ENCODE measurements at places on chromosomes 4 and X. TPM values are rescaled to one million over a fixed set of nuclear protein-coding genes. Genes with fewer than 3 reads are reported as not detected.

- DNase-seq, result no peak
- H3K27me3 ChIP-seq, result peaks cover 23% of the 10 kb centered on the region
- no peak overlapping the region for H3K4me3 ChIP-seq
These were observed 10.9 kb downstream of the DRD5 start for GRCh38 chr4:9792381-9792780.

DNA sequence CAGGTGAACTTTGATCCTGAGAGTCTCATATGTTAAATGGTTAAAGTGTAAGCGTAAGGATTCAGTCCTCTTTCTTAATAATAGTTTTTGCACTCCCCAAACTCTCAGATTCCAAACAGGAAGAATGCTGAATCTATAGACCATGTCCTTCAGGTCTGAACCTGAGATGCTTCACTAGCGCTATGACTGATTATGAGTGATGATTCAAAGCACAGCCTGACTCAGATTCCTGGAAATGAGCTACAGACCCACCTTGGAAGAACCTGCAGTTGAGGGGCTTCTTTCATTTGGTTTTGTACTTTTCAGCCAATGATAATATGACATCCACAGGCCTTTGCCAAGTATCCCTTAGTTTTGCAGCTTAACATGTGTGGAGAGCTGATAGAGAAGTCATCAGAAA lies 1.4 kb downstream of the EDNRA start:
- H3K27ac ChIP-seq, result no peak overlapping the region
- H3K36me3 ChIP-seq, result no peaks in the 10 kb centered on the region
- no peak for DNase-seq
- no peaks in the 10 kb centered on the region for H3K4me1 ChIP-seq
- peaks cover 25% of the 10 kb centered on the region for H3K27me3 ChIP-seq

DNA sequence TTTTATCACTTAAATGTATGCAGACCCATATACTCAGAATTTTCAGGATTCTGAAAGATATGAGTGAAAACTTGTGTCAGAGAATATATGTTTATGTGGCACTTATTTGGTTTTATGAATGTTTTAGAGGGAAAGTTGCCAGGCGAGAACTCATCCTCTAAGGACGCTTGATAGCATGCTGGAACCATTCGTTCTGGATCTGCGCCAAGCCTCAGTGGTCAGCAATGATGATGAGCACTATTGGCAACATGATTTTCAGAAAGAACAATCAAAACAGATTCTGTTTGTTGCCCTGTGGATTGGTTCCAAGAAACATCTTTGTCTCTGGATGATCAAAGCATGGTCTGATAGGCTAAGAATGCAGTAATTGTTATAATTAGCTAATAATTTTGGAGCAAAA lies 32.1 kb upstream of the RAPGEF2 start:
- peaks cover 23% of the 10 kb centered on the region for H3K4me1 ChIP-seq
- no peaks in the 10 kb centered on the region for H3K36me3 ChIP-seq
- no peak overlapping the region for H3K27ac ChIP-seq
- no peak for DNase-seq
- H3K4me3 ChIP-seq, result no peak overlapping the region

- H3K27me3 ChIP-seq, result no peaks in the 10 kb centered on the region
- peaks cover 89% of the 10 kb centered on the region for H3K4me1 ChIP-seq
- no peaks in the 10 kb centered on the region for H3K36me3 ChIP-seq
- H3K27ac ChIP-seq, result peak overlapping the region; percentile 98
These were observed 58.1 kb downstream of the MAML3 start for GRCh38 chr4:140095694-140096482.

- no peak for DNase-seq
- H3K4me1 ChIP-seq, result no peaks in the 10 kb centered on the region
- H3K27ac ChIP-seq, result no peak overlapping the region
- no peaks in the 10 kb centered on the region for H3K27me3 ChIP-seq
- H3K36me3 ChIP-seq, result no peaks in the 10 kb centered on the region
- H3K4me3 ChIP-seq, result no peak overlapping the region
These were observed 70.7 kb downstream of the ANKRD50 start for GRCh38 chr4:124641715-124642381.

DNA sequence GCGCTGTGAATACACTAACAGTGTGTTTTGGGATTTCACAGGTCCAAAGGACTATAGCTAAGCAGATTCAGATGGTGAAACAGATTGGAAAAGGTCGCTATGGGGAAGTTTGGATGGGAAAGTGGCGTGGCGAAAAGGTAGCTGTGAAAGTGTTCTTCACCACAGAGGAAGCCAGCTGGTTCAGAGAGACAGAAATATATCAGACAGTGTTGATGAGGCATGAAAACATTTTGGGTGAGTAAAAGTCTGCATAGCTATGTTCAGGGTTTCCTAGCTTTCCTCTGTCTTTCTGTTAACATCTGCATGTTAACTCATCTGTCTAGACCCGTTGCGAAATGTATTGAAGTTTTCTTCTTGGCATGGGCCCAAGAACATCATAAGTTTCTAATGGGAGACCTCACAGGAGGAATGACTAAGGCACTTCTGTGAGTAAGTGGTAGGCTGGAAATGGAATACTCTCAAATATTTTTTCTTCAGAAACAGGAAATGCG lies 372.1 kb downstream of the BMPR1B start:
- peaks cover under 1% of the 10 kb centered on the region for H3K27me3 ChIP-seq
- no peaks in the 10 kb centered on the region for H3K36me3 ChIP-seq
- H3K4me1 ChIP-seq, result peaks cover 7% of the 10 kb centered on the region
- H3K27ac ChIP-seq, result no peak overlapping the region
- DNase-seq, result peak; percentile 4

The KIAA0232 gene
- 13.3 TPM for total RNA-seq

DNA sequence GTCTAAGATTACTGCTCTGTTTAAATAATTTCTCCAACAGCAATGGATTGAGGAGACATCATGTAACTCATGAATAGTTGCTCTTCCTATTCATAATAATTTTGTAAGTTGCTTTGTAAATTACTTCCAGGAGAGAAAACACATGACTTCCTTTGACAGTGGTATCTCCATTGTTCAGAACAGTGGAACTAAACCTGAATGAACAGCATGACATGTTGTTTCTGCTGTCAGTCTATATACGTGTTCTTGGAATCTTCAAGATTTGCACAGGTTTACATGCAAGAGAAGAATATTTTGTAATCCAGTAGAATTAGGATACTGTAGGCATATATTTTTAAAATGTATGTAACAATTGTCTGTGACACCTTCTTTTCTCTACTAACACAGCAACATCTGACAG lies 618.8 kb upstream of the GRID2 start:
- no peak for DNase-seq
- H3K36me3 ChIP-seq, result no peaks in the 10 kb centered on the region
- H3K4me3 ChIP-seq, result no peak overlapping the region
- H3K4me1 ChIP-seq, result no peaks in the 10 kb centered on the region
- no peak overlapping the region for H3K27ac ChIP-seq
- no peaks in the 10 kb centered on the region for H3K27me3 ChIP-seq

- peaks cover 2% of the 10 kb centered on the region for H3K27me3 ChIP-seq
- no peak overlapping the region for H3K27ac ChIP-seq
- DNase-seq, result no peak
- no peaks in the 10 kb centered on the region for H3K4me1 ChIP-seq
- no peaks in the 10 kb centered on the region for H3K36me3 ChIP-seq
These were observed 11.4 kb downstream of the ANK2 start for GRCh38 chr4:113060853-113061252.

- H3K27me3 ChIP-seq, result no peaks in the 10 kb centered on the region
- peaks cover 14% of the 10 kb centered on the region for H3K4me1 ChIP-seq
- H3K36me3 ChIP-seq, result no peaks in the 10 kb centered on the region
- no peak for DNase-seq
- H3K4me3 ChIP-seq, result peak overlapping the region; percentile 17
- H3K27ac ChIP-seq, result no peak overlapping the region
These were observed 110.6 kb upstream of the PNPLA4 start for GRCh38 chrX:8037593-8038348.

DNA sequence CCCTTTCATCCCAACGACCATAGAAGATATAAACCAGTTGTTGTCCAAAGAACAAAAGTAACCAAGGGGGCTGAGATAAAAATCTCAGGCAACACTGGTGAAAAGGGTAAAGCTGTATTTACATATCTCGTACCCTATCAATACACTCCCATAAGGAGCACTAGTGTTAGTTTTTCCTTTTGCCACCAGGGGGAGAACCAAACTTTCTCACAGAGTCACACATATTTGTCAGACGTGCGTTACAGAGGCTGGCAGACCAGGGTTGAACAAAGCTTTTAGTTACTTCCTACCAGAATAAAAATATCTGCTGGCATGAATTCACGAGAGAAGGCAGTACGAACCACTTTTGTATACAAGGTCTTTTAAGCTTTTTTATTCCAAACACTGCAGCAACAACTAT lies 88.3 kb downstream of the AMELX start:
- no peaks in the 10 kb centered on the region for H3K4me1 ChIP-seq
- DNase-seq, result peak; percentile 1
- H3K27ac ChIP-seq, result no peak overlapping the region
- H3K27me3 ChIP-seq, result no peaks in the 10 kb centered on the region
- no peaks in the 10 kb centered on the region for H3K36me3 ChIP-seq
- no peak overlapping the region for H3K4me3 ChIP-seq

The TNIP3 gene
- 2.4 TPM for total RNA-seq

DNA sequence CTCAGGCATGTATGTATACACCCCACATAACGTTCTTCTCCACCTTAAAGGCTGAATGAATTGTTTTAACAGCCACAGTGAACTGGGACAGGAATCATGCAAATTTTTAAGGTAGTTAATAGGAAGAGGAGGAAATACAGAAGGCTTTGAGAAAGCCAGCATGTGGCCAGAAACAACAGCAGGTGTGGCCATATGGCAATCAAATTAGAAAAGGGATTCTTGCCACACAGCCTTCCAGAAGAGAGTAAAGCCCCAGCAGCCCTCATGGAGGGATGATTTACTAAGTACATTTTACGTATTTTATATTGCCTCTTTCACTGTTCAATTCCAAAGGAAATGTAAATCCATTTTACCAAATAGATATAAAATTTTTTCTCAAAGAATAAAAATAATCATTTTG lies 792.2 kb downstream of the ADGRL3 start:
- no peaks in the 10 kb centered on the region for H3K4me1 ChIP-seq
- H3K27me3 ChIP-seq, result no peaks in the 10 kb centered on the region
- H3K4me3 ChIP-seq, result no peak overlapping the region
- H3K27ac ChIP-seq, result no peak overlapping the region
- no peak for DNase-seq

The APBB2 gene
- 2.3 TPM for total RNA-seq

GRCh38 chr4:14568351-14568750 lies 433.9 kb upstream of the CPEB2 start:
- no peaks in the 10 kb centered on the region for H3K36me3 ChIP-seq
- H3K4me1 ChIP-seq, result no peaks in the 10 kb centered on the region
- DNase-seq, result no peak
- no peak overlapping the region for H3K4me3 ChIP-seq

GRCh38 chrX:42934020-42934726 lies 156.2 kb upstream of the PPP1R2C start:
- H3K36me3 ChIP-seq, result peaks cover 8% of the 10 kb centered on the region
- peak overlapping the region; percentile 77 for H3K27ac ChIP-seq
- peak; percentile 38 for DNase-seq

DNA sequence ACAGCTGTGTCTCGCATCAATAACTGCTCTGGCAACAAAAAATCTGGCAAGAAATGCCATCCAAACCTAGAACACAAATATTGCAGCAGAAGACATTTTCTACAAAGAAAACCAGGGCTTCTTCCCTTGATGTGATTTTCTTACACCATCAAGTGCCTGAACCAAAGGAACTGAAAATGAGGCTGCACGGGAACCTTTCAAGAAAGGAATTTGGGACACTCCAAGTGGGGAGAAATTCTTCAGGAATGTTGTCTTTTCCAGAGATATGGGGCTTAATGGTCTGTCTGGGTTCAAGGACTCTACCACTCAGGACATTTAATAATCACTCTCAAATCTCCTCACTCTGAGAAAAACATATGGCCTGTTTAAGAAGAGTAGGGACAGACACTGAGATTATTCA lies 57.6 kb downstream of the PRDM5 start:
- peaks cover 3% of the 10 kb centered on the region for H3K27me3 ChIP-seq
- H3K4me3 ChIP-seq, result no peak overlapping the region
- no peak for DNase-seq

- H3K27me3 ChIP-seq, result no peaks in the 10 kb centered on the region
- no peak for DNase-seq
- no peaks in the 10 kb centered on the region for H3K36me3 ChIP-seq
- no peak overlapping the region for H3K4me3 ChIP-seq
- no peak overlapping the region for H3K27ac ChIP-seq
- peaks cover 3% of the 10 kb centered on the region for H3K4me1 ChIP-seq
These were observed 315.3 kb downstream of the PTTG2 start for GRCh38 chr4:38275331-38276100.

The MAOB gene
- not detected for total RNA-seq
